ENCODE measurements at places on chromosomes 2 and 18.

DNA sequence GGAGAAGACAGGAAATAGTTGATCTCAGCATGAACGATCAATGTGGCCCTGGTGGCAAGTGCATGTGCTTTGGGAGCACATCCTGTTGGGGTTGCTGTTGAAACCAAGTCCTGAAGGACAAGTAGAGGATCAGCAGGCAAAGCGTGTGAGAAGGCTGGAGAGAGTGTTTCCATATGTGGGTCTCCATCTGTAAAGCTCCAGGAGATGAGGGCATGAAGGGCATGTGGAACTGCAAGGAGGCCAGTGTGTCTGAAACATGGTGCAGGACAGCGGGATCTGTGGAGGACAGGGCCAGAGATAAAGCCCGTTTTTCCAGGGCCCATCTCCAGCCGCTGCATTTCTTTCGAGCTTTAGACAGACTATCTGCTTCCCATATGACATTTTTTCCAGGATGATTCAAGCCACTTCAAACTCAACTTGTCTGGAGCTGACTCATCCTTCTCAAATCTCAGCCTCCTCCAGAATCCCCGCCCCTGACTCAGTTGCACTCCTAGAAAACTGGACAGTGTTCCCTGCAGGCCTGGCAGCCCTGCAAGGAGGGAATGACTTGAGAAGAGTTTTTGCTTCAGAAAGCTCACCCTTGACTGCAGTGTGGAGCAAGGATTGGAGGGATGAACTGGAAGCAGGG is 226.1 kb downstream of the VAPA start:
- H3K4me1 ChIP-seq, result no peaks in the 10 kb centered on the region
- H3K27me3 ChIP-seq, result peaks cover 10% of the 10 kb centered on the region
- no peaks in the 10 kb centered on the region for H3K36me3 ChIP-seq
- DNase-seq, result no peak
- no peak overlapping the region for H3K4me3 ChIP-seq

DNA sequence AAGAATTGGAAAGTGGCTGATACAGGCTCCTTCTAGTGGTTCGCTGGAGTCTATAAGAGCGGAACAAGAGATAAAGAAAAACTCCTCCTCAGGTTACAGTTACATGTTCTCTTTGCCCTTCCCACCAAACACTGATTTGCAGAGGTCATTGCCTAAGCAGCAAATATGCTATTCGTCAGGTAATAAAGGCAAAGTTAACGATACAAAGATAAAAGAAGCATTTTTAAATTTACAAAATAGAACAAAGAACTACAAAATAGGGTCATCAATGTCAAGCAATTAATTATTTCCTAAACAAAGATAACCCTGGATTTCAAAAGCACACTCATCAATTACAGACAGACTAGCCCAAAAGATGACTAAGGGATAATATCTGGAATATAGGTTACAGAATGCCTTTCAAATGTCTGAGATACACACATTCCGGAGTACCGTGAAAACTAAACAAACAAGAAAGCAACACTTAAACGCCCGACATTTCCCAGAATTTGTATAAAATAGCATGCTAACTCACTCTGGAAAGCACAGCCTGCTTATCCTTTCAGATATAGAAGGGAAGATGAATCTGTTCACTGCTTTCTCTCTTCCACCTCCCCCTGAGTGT is 186.4 kb downstream of the MREG start:
- H3K36me3 ChIP-seq, result no peaks in the 10 kb centered on the region
- no peaks in the 10 kb centered on the region for H3K4me1 ChIP-seq
- H3K27me3 ChIP-seq, result peaks cover 15% of the 10 kb centered on the region
- no peak overlapping the region for H3K4me3 ChIP-seq

- peaks cover 38% of the 10 kb centered on the region for H3K36me3 ChIP-seq
- no peak overlapping the region for H3K4me3 ChIP-seq
- no peak overlapping the region for H3K27ac ChIP-seq
- H3K27me3 ChIP-seq, result no peaks in the 10 kb centered on the region
- no peak for DNase-seq
- H3K4me1 ChIP-seq, result peaks cover 10% of the 10 kb centered on the region
Observed at GRCh38 chr2:25740810-25741381, 67.5 kb upstream of the DTNB start.

GRCh38 chr2:223969856-223970255 is 12.6 kb downstream of the MRPL44 start:
- no peak for DNase-seq
- H3K4me1 ChIP-seq, result peaks cover 8% of the 10 kb centered on the region
- no peaks in the 10 kb centered on the region for H3K27me3 ChIP-seq
- H3K36me3 ChIP-seq, result peaks cover 39% of the 10 kb centered on the region
- no peak overlapping the region for H3K4me3 ChIP-seq

DNA sequence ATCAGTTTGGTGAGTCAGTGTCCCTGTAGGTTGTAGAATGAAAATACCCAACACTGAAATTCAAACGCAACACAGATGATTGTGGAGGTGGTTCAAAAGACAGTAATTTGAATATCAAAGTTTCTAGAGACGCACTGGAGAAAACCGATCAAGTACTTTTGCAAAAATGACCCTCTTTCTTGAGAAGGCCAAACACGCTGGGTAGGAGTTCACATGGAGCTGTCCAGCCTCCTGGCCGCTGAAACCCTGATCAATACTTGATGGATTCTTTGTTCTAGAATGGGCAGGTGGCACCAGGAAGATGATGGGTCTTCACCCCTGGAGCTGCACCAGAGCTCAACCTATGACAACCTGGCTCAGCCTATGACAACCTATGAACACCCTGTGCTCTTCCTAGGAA is 39.7 kb upstream of the UBE2F start:
- peaks cover 2% of the 10 kb centered on the region for H3K36me3 ChIP-seq
- no peak for DNase-seq
- no peak overlapping the region for H3K27ac ChIP-seq
- peaks cover 14% of the 10 kb centered on the region for H3K4me1 ChIP-seq
- H3K27me3 ChIP-seq, result no peaks in the 10 kb centered on the region

- H3K36me3 ChIP-seq, result no peaks in the 10 kb centered on the region
- H3K27me3 ChIP-seq, result no peaks in the 10 kb centered on the region
Observed at GRCh38 chr18:25727281-25727985, 363.0 kb downstream of the SS18 start.

DNA sequence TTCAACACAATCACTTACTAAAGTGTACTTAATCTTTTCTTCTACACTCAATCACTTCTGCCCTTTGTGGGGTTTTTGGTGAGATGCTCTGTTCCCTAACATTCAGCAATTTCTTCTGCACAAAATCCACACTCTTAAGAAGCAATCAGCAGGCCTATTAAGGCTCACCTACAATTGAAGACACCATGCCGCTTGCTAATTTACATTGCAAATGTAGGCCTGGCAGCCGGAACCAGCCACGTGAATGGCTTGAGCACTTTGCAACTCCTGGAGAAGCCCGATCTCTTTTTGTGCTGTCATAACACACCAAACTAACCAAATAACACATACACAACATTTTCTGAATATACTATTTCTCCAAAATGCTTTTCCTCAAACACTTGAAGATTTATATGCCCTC is 66.3 kb downstream of the NYAP2 start:
- no peak for DNase-seq
- no peak overlapping the region for H3K4me3 ChIP-seq
- peaks cover 3% of the 10 kb centered on the region for H3K27me3 ChIP-seq
- no peaks in the 10 kb centered on the region for H3K36me3 ChIP-seq
- H3K4me1 ChIP-seq, result peaks cover 26% of the 10 kb centered on the region

- H3K27ac ChIP-seq, result no peak overlapping the region
- no peak for DNase-seq
Observed at GRCh38 chr2:117108741-117109267, 705.7 kb upstream of the DDX18 start.

- no peak overlapping the region for H3K27ac ChIP-seq
- no peak for DNase-seq
- H3K4me1 ChIP-seq, result no peaks in the 10 kb centered on the region
Observed at GRCh38 chr2:56784046-56784445, 600.3 kb downstream of the CCDC85A start.

DNA sequence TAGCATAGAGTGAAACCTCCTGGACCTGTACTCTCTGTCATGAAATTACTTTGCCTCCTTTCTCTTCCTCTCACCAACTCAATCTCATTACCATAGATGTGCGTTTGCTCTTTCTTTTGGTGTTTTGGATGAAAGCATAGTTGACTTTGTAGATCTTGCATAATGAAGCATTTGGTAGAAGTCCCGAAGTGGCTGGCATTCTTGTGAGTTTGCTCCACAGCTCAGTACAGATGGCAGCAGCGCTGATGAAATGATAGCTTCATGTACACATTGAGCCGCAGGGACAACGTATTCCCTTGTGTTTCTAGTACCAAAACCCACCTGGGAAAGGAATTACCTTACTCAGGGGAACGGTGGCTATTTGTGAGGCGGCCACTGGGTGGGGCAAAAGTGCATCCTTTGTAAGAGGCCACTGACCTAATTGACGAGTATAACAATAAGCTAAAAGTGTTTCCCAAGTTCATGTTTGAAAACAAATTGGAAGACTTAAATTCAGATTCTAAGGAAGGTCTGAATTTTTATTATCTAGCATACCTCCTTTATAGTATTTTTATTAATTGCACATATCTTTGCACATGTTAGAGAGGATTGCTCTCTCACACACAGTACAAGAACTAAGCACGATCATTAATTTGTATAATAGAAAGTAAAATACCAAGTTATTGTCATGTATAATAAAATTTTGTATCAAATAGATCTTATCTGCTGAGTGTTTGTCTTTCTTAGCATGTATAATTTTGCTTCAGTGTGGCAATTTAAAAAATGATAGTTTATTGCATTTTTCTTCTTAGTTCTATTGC is 25.4 kb upstream of the CDH7 start:
- H3K27me3 ChIP-seq, result no peaks in the 10 kb centered on the region
- H3K27ac ChIP-seq, result no peak overlapping the region
- DNase-seq, result no peak
- no peak overlapping the region for H3K4me3 ChIP-seq
- no peaks in the 10 kb centered on the region for H3K4me1 ChIP-seq

DNA sequence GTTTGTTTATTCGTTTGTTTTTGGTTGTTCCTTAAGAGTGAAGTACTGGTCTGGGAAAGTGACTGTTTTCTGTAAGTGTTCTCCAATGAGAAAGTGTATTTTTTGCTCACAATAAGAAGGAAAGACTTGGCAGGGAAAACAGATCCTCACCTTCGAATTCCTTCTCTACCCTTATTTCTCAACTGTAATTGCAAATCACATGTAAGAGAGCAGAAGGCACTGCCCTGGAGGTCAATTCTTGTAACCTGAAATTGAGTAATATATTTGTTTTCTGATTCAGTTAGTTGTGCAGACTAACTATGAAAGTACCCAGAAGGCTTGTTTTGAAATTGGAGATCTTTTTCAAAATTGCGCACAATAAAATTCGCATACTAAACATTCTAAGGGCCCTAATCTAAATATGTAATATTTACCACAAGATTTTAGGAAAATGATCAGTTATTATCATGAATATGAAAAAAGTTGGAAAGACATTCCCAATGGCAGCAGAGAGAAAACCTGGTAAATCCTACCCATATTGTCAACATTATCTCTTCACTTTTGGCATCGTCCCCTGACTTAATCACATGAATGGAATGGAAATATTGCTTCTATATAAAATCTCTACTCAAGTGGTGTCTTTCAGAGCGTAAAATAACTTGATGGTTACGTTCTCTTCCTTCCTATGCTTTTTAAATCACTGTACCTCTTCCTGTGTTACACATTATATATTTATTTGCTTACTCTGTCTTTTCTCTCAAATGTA is 24.1 kb downstream of the TFPI start:
- H3K27ac ChIP-seq, result no peak overlapping the region
- H3K36me3 ChIP-seq, result no peaks in the 10 kb centered on the region
- no peaks in the 10 kb centered on the region for H3K27me3 ChIP-seq
- no peak overlapping the region for H3K4me3 ChIP-seq
- DNase-seq, result no peak

DNA sequence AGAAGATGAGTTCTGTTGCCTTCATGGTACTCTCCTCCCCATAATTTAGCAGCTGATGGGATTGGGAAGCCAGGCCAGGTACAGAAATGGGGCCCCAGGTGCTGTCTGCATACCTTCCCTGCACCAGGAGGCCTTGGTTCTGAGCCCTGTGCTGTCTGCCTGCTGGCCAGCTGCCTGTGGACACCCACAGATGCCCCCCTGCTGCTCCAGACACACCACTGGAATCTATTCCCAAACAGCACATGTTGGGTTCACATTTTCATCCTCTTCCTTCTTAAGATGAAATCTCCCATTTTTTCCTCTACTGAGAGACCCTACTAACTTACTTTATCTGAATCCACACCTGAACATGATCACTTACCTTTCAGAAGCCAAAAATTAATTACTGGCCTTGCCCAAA is 152.0 kb upstream of the CCDC68 start:
- H3K4me1 ChIP-seq, result no peaks in the 10 kb centered on the region
- no peak for DNase-seq
- no peak overlapping the region for H3K4me3 ChIP-seq
- H3K27ac ChIP-seq, result no peak overlapping the region

- no peak for DNase-seq
- H3K27me3 ChIP-seq, result no peaks in the 10 kb centered on the region
- H3K27ac ChIP-seq, result no peak overlapping the region
- H3K4me3 ChIP-seq, result no peak overlapping the region
- H3K4me1 ChIP-seq, result no peaks in the 10 kb centered on the region
Observed at GRCh38 chr2:58557176-58557575, 316.1 kb upstream of the FANCL start.

DNA sequence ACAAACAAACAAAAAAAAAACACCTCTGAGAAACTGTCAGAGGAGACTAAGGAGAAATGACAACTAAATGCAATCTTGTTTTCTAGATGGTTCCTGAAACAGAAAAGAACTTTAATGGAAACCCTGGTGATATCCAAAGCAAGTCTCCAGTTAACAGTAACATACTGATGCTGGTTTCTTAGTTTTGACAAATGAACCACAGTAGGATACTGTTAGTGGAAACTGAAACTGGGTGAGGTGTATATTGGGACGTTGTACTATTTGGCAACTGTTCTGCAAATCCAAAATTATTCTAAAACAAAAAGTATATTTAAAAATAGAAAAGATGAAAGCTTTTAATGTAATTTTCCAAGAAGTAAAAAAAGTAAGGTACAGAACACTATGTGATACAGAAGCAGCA is 11.4 kb downstream of the SESTD1 start:
- H3K27ac ChIP-seq, result no peak overlapping the region
- no peak for DNase-seq
- H3K27me3 ChIP-seq, result no peaks in the 10 kb centered on the region
- H3K36me3 ChIP-seq, result no peaks in the 10 kb centered on the region
- H3K4me3 ChIP-seq, result no peak overlapping the region

GRCh38 chr2:3823748-3824147 is 120.4 kb downstream of the DCDC2C start:
- no peaks in the 10 kb centered on the region for H3K36me3 ChIP-seq
- H3K27me3 ChIP-seq, result peaks cover 7% of the 10 kb centered on the region
- no peak for DNase-seq
- no peak overlapping the region for H3K4me3 ChIP-seq
- no peaks in the 10 kb centered on the region for H3K4me1 ChIP-seq
- H3K27ac ChIP-seq, result no peak overlapping the region

DNA sequence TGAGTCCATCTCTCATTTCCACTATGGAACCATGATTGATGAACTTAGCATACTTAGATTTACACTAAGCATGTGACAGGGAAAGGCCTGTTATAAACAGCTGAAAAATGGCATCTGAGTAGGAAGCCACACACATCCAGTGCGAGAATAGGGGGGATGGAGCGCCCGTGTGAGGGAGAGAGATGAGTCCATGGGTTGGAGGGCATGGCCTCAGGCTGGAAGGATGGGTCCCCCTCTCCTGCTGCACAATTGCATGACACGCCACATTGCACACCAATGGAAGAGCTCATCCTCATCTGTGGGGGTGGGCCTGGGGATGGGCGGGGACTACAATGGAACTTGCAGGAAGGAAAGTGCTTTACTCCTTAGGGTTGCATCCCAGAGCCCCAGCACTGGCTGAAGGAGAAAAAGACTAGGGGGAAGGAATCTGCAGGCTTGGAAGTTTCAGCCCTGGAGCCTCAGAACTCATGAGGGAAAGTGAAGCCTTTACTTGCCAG is 46.4 kb upstream of the CXCR4 start:
- H3K4me3 ChIP-seq, result no peak overlapping the region
- no peak for DNase-seq
- peaks cover 11% of the 10 kb centered on the region for H3K4me1 ChIP-seq
- peaks cover 10% of the 10 kb centered on the region for H3K27me3 ChIP-seq
- no peaks in the 10 kb centered on the region for H3K36me3 ChIP-seq
